ENCODE measurements at places on chromosomes 5 and 9.

DNA sequence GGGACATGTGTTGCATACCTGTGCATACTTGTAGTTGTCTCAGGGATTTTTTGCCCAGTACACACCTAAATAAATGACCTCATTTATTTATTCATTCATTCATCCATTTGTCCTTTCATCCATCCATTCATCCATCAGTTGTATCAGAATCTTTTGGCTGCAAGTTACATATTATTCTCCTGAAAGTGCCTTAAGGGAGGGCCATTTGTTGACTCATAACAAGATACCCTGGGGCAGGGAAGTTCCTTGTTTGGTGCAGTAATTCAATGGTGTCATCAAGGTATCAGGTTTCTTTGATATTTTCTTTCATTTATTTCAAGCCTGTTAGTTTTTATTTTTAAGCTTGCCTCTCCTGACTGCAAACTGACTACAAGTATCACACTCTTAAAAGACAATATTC, 597.9 kb upstream of the TLE4 start:
- peak; percentile 77 for DNase-seq

DNA sequence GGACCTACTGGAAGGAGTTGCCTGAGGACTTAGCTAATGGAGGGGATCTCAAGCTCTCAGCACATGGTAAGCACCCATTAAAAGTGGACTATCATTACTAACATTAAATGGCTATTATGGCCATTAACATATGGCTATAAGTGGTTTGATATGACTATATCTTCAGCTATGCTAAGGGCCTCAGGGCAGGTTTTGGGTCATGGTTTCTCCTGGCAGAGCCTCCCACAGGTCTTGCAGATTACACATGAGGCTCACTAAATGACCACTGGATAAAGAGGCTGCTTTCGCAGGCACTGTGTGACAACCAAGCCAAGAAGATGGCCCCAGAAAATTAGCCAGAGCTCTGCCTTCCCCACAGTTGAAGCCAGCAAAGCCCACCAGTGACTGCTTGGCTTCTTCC, 15.4 kb downstream of the CCNJL start:
- DNase-seq: no peak

DNA sequence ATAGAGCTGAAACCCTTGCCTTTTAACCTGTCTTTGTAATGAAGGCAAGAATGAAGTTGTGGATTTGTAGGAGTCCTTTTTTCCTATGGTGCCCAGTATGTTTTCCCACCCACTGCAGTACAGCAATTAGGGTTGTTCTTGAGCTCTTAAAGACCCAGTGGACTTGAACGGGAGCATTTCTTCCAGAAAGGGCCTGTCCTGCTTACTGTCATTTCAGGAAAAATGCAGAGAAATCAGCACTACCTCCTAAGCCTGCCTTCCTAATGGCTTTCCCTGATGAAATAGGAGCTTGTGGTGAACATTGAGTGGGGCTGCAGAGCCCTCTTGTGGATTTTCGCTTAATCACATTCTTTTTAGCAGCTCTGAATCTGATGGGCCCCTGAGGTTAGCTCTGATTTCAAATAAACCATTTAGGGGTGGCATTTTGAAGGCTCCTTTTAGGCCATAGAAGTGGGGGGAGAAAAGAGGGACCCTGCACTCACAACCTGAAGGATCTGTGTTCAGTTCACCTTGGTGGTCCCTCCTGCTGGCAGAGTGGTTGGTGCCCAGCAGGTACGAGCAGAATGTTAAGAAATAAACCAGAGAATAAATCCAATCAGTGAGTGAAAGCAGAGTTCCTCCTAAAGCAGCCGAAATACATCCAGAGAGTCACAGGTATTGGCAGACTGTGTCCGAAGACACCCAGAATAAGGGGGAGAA, 188.0 kb upstream of the KLF9 start:
- DNase-seq: peak; percentile 25

- DNase-seq: peak; percentile 40
Observed at GRCh38 chr5:90866333-90866732, 307.7 kb downstream of the ADGRV1 start.

- DNase-seq: no peak
Observed at GRCh38 chr5:14025569-14026286, 81.2 kb upstream of the DNAH5 start.

GRCh38 chr9:93204470-93205043, 20.6 kb downstream of the WNK2 start:
- DNase-seq: no peak

DNA sequence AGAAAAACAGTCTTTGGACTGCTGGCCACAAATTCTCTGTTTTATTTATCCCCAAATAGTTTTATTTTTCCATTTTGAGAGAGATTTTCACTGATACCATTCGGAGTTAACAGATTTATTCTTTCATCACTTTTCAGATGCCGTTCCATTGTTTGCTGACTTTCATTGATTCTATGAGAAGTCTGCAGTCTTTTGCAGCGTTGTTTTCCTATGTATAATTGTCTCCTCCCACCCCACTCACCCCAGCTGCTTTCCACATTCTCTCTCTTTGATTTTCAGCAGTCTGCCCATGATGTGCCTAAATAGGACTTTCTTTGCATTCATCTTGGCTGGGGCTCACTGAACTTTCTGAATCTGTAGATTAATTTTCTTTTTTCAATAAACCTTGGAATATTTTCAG, 107.6 kb downstream of the C9orf50 start:
- no peak for DNase-seq

DNA sequence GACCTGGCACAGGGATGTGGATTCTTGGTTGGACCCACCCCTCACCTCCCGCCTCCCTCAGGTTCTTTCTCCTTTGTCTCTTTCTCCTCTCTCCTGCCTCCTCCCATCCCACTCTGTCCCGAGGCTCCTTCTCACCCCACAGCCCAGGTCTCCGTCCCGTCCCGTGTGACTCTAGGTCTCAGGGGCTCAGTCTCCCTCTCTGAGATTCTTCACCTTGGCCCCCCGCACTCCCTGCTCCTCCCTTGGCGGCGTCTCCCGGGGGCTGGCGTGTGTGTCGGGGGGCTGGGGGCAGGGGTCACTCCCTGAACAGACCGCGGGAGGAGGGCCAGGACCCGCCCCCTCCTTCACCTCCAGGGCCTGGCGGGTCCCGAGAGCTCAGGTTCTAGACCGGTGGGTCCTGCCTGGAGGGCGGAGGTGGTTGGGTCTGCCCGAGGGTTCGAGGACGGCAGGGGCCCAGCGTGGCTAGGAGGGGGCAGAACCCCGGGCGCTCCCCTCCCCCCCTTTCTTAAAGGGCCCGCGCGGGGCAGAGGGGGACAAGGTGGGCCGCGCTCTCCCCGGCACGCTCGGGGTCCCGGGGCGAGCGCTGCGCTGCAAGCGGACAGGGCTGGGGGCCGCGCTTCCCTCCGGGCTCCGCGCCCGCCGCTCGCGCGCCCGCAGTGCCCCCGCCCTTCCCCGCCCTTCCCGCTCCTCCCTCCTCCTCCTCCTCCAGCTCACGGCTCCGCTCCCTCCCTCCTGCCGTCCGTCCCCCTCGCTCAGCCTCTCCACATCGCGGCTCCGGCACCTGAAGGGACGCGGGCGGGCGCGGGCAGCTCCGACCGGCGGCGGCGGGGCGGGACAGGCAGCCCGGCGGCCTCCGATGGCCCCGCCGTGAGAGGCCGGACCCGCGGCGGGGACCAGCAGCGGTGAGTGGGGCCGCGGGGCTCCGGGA, at the start of gene PSD2:
PSD2 (plus strand) TSS at position 735 of the 928 bp plus-strand sequence. CDS start 13,633 bp downstream, outside the sequence.
- peak; percentile 13 for DNase-seq

GRCh38 chr5:126686451-126687126, 85.8 kb downstream of the PHAX start:
- no peak for DNase-seq

GRCh38 chr5:38751103-38751502, 94.7 kb upstream of the OSMR start:
- DNase-seq: no peak

- no peak for DNase-seq
Observed at GRCh38 chr9:121447321-121447834, 52.3 kb downstream of the GGTA1 start.

- no peak for DNase-seq
Observed at GRCh38 chr9:37172557-37172956, 52.2 kb downstream of the ZCCHC7 start.

- peak; percentile 17 for DNase-seq
Observed at GRCh38 chr9:135602789-135603481, 36.4 kb downstream of the GLT6D1 start.

DNA sequence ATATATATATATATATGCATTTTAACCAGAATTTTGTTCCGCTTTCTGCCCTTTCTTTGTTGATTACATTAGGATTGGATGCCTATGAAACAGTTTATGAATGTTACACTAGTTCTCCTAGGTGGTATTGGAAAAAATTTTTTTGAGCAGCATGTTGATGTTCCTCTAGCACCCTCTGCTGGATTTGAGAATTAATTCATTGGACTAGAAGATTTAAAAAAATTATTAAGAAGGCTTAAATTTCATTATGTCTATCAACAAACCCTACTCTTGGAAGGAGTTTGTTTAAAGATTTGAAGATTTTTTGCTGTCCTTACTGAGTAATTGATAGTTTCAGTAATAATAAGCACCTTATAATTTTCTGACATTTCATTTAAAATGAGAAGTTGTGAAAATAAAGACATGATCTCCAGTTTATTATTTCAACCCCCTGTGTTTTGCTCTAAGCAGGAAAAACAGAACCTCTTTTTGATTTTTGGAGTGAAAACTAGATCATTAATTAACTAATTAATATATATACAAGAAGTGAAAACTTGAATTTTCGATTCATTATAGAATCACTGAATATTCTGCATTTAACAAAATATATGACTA, 89.6 kb downstream of the CCDC171 start:
- DNase-seq: peak; percentile 48

DNA sequence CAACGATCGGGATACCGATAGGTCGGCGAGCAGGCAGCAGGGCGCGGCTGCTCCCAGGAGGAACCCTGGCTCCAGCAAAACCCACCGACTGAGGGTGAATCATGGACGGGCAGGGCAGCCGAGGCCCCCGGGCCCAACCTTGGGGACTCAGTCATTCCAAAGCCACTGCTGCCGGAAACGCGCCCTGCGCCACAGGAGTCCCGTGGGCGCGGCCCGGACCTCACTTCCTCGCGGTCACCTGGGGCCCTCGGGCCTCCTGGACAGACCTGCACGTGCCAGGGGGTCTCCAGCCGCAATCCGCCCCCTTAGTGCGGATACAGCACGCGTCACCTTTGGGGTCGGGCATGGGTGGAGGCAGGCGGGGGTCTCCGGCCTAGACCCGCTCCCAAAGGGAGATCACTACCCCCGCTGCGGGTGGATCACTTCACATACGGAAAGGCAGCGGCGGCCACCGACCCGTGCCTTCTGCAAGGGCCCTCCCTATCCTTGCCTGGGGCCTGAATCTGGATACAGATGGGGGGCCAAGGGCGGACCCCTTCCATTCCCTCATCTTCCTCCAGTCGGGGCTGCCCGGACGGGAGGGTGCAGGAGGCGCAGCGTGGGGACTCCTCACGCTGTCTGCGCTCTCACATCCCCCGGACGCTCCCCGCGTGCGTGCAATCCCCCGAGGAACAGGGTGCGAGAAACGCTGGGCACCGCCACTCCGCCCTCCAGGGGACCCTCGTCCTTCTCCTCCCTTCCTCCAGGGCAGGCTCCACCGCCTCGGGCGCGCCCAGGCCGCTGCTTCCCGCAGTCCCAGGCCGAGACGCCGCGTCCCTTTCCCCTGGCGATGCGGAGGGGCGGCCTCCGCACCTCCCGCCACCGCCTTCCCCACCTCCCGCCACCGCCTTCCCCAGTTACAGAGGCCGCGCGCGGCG, 586 bp downstream of the TXN start:
- DNase-seq: no peak

GRCh38 chr9:133253268-133253667, 21.7 kb downstream of the ABO start:
- no peak for DNase-seq

- no peak for DNase-seq
Observed at GRCh38 chr9:85142968-85143367, 473.4 kb downstream of the NTRK2 start.

GRCh38 chr5:134249469-134250379, 23.9 kb upstream of the PPP2CA start:
- no peak for DNase-seq

- DNase-seq: no peak
Observed at GRCh38 chr9:36765077-36765390, 192.3 kb downstream of the MELK start.

- DNase-seq: peak; percentile 50
Observed at GRCh38 chr9:131046581-131047202, 37.7 kb downstream of the LAMC3 start.

- no peak for DNase-seq
Observed at GRCh38 chr5:127409921-127410675, 107.3 kb upstream of the PRRC1 start.

DNA sequence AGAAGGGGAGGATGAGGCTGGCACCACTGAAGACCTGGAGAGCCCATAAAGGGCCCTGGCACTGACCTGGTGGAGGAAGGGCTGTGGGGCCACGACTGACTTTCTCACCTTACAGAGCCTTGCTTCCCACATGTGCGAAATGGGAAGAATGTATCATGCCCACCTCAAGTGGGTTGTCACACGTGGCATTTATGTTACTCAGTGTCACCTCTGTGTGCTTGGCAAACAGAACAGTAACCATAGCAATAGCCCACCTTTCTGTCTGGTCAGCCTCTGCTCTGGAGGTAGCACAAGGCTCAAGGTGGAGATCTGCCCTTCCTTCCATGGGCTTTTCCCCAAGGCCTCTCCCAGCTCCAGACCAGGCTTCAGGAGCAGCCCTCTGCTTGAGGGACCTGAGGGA, 16.7 kb downstream of the TCF7 start:
- DNase-seq: no peak

- DNase-seq: no peak
Observed at GRCh38 chr9:130627051-130627450, 37.3 kb upstream of the PRDM12 start.

DNA sequence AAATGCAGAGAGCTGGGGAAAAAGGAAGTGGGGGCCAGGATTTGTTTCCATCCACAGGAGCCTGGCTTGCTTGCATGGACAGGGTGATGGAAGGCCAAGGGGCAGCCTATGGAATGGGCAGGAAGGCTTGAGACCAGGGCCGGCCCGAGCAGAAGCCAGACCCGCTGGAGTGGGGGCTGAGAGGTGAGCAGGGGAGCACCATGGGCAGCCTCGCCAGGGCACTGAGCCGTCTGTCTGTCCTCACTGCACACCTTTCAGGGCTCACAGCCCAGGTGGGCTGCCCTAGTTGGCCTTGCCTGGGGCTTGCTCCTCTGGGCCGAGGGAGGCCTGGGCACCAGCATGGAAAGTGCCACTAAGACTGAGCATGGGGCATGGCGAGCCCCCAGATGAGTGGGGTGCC, 58.6 kb upstream of the CNOT6 start:
- no peak for DNase-seq

- no peak for DNase-seq
Observed at GRCh38 chr9:129669946-129670345, 4.5 kb downstream of the PRRX2 start.

- no peak for DNase-seq
Observed at GRCh38 chr5:14557203-14557770, 24.3 kb upstream of the OTULINL start.
